Esophagus muscularis mucosa (tissue), 4 donors: ENCODE measurements at places on chromosomes 4 and X. TPM values are rescaled to one million over a fixed set of nuclear protein-coding genes. Genes with fewer than 3 reads are reported as not detected.

DNA sequence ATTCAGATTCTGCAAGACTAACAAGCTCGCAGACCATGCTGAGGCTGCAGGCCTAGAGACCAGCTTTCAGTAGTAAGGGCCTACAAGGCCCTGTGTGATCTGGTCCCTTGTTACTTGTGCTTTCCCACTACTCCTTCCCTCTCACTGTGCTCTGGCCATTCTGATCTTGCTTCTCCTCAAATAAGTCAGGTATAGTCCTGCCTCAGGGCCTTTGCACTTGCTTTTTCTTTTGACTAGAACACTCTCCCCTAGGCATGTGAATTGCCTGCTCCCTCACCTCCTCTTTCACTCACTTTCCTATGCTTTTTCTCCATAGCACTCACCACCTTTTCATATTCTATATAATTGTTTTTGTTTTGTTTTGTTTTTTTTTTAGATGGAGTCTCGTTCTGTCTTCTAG lies 22.2 kb downstream of the AKAP14 start:
- no peak for DNase-seq

GRCh38 chrX:25009407-25009806 lies 6.4 kb downstream of the ARX start:
- no peak for DNase-seq

- no peak for DNase-seq
Observed at GRCh38 chrX:38968344-38969216, 167.3 kb downstream of the MID1IP1 start.

DNA sequence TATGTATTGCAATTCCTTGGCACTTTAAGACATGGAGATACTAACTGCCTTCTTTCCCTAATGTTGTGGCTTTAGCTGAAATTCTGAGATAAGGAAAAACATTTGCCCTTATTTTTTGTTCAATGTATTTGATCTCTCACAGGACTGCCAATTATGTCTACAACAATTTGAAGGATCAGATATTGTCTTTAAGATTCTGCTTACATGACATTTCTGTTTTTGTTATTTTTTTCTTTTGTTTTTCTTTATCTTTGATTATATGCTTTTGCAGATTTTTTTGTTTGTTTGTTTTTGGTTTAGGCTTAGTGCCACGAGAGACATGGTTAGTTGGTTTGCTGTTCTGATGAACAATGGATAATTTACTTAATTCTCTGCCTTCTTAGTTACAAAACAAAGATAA lies 303.3 kb downstream of the TECRL start:
- DNase-seq: no peak

GRCh38 chr4:151099976-151100417 lies 569 bp downstream of the RPS3A start:
- DNase-seq: no peak

GRCh38 chr4:2085496-2085901 lies 26.4 kb downstream of the NAT8L start:
- no peak for DNase-seq

DNA sequence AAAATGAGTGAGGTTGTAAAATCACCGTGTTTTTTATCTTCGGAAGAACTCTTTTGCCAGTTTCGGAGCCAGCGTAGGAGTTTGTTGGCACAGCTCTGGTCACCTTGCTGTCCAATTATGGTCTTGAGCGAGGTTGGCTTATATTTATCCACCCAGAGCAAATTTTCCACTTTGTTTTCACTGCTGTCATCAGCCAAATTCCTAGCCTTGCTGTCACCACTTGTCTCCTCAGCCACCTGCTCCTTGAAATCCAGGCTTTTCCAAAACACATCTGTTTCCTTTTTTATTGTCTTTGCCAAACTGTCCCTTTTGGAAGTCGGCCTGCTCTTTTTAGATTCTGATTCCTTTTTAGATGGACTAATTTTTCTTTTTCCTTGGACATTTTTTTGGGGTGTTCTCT lies 57.6 kb downstream of the RFC1 start:
- DNase-seq: no peak

DNA sequence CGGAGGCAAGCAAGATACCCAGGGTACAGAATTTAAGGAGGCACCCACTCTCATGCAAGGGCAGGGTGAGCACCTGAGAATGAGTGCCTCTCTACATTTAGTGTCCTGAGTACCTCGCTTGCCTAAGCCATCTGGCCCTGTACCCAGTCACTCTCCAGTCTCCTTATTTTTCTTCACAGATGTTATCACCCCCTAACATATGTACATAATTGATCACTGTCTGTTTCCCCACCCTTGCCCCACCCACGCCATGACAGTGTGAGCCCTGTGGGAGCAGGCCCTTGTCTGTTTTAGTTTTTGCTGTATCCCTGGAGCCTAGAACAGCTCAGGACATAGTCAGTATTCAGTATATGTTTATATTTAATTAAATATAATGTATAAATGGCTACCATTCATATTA lies 113.6 kb downstream of the SPRY1 start:
- DNase-seq: no peak

Gene ENOPH1
- total RNA-seq: 26.4 TPM

Gene MAGED4B
- total RNA-seq: 1.7 TPM

Gene GPRASP1
- 14.9 TPM for total RNA-seq
